Stimulated activated naive B cell treated with anti-CD40 and anti-IgM and Interleukin-4, amounts not matched to agents 10 μg/mL and 1 μg/mL and 100 μg/mL, for 72 hours (primary cell): ENCODE measurements at places on chromosomes 4 and X.
A peak's percentile ranks its signal among the peaks of the same experiment; 100 is the strongest.

GRCh38 chr4:36026348-36026880 is 217.9 kb downstream of the ARAP2 start:
- DNase-seq: no peak

- DNase-seq: no peak
These were observed 152.7 kb downstream of the FSTL5 start for GRCh38 chr4:162011089-162011488.

GRCh38 chr4:29262986-29263385 is 1457.2 kb upstream of the PCDH7 start:
- DNase-seq: no peak

DNA sequence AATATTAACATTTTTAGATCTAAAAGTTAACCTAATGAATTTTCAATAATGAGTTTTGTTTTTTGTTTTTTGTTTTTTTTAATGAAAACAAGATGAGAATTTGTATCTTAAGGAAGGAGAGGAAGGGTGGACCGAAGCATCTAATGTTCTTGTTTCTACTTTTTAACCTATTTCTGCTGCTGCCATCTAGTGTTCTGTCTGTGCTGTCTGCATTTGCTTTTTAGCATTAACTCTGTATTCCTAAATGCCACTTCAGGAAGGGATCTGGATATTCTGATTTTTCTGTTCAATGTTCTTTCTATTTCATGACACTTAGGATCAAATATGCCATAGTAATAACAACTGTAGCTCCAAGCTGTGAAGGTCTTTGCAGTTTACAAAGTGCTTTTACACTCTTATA is 161.7 kb downstream of the BRWD3 start:
- DNase-seq: no peak

- DNase-seq: no peak
These were observed 6.4 kb upstream of the PTTG2 start for GRCh38 chr4:37953620-37954293.

GRCh38 chr4:88823058-88823919 is 125.7 kb upstream of the NAP1L5 start:
- DNase-seq: peak; percentile 22

GRCh38 chr4:155411546-155411945 is 34.8 kb upstream of the MAP9 start:
- DNase-seq: no peak

GRCh38 chrX:126064901-126065541 is 101.1 kb downstream of the DCAF12L2 start:
- DNase-seq: no peak

- no peak for DNase-seq
These were observed 2.4 kb upstream of the MORF4L2 start for GRCh38 chrX:103688946-103689345.

DNA sequence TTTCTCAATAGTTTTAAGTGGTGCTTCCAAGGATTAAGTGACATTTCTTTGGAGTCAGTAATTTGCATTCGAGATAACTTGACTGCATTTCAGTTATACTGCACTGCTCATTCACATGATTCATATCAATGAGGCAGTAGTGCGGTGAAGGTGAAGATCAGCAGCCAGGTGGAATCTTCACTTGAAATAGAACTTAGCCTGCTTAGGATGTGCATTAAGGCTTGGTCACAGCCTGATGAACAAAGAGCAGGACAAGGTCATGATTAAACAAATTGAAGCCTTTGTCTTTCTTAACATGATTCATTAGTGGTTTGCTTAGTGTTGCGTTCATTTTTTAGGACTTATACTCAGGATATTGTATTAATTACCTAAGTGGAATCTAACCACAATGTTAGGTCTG is 212.1 kb upstream of the GALNTL6 start:
- no peak for DNase-seq

DNA sequence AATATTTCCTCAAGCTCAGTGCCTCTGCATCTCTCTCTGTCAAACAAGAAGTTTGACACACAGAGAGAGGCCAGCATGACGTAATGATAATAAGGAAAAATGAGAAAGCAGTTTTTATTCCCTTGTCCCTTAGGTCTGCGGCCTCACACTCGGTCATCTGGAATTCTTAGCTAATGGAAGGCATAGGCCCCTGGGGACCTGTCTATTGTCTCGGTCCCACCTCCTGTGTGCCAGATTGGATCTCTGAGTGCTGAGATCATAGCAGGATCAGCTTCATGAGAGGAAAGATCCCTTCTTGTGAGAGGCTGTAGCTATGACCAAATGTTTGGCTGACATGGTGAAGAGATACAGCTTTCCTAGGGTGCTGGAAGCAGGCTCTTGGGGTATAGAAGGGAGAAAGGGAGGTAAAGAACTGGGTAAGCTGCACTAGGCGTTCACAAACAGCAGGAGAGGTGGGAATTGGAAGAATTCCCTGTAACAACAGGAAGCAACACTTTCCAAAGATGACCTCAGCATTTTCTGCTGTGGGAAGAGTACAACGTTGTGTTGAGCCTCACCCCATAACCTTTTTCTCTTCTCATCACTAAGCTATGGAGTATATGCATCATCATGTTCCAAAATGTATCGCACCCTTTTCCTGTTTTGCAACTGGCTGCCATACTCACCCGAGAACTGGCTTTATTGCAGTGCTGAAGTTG is 20.2 kb downstream of the TMEM31 start:
- DNase-seq: no peak

DNA sequence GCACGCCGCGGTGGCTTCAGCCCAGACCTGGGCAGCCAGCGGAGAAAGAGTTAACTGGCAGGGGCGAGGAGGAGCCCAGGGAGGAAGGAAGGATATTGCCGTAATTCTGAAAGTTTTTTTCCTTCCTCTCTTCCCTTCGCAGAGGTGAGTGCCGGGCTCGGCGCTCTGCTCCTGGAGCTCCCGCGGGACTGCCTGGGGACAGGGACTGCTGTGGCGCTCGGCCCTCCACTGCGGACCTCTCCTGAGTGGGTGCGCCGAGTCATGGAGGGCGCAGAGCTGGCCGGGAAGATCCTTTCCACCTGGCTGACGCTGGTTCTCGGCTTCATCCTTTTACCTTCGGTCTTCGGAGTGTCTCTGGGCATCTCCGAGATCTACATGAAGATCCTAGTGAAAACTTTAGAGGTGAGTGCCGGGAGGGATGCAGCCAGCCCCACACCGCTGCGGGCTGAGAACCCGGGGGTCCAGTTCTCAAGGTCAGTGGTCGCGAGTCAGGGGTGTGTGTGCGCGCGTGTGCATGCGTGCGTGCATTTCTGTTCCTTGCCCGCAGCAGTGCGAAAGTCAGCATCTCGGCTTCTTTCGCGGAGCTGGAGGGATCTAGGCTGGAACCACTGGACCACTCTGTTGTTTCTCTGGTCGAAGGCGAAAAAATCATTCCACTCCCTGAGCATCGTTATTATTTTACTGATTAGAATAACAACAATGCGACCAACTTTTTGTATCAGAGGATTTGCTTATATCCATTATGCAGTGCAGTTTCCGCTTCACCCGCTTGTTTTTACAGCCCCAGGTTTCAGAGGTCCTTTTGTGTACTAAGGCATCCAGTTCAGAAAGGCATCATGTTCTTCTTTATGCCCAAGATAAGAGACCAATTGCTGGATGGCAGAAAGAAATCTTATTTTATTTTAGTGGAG is 709 bp downstream of the GPAT3 start:
- no peak for DNase-seq

DNA sequence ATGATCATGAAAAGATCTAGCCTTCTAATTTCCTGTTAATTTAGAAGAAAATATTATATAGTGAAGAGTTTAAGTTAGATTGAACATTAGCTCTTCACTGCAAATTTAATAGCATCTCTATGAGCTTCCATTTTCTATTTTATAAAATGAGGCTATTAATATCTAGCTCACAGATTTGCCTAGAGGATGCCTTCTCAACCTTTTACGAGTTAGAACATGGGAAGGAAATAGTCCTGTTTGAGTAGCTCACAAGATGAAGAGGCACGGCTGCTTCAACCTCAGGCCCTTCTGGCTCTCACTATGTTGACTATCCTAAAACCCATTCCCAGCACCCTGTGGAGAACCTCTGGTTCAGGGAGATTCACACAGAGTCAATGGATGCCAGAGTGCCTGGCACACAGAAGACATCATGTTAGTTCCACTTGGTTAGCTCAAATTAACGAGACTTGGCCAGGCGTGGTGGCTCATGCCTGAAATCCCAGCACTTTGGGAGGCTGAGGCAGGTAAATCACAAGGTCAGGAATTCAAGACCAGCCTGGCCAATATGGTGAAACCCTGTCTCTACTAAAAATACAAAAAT is 97.9 kb upstream of the GUCY1A1 start:
- no peak for DNase-seq

DNA sequence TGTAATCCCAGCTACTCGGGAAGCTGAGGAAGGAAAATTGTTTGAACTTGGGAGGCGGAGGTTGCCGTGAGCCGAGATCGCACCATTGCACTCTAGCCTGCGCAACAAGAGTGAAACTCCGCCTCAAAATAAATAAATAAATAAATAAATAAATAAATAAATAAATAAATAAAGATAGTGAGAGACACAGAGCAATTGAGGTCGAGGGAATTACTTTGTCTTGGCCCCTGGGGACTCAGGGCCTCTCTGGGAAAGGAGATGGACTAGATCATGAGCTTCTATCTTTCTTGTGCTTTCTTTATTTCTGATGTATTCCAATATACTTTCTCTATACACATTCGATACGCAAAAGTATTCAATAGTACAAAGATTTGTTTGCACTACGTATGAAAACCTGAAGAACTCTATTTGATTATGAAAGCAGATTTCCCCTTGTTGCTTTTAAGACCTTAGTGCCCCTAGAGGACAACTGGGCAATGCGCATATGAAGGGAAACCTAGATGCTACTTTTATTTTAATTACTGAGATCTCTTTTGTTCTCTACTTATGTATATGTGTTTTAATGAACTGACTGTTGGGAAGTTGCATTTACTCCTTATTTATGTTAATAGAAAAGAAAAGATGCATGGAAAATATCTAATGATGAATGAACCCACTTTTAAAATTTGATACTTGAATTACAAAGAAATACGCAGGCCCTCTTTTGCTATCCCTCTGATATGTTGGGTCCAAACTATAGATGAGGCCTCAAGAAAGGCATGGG is 12.8 kb upstream of the ELOVL6 start:
- no peak for DNase-seq

DNA sequence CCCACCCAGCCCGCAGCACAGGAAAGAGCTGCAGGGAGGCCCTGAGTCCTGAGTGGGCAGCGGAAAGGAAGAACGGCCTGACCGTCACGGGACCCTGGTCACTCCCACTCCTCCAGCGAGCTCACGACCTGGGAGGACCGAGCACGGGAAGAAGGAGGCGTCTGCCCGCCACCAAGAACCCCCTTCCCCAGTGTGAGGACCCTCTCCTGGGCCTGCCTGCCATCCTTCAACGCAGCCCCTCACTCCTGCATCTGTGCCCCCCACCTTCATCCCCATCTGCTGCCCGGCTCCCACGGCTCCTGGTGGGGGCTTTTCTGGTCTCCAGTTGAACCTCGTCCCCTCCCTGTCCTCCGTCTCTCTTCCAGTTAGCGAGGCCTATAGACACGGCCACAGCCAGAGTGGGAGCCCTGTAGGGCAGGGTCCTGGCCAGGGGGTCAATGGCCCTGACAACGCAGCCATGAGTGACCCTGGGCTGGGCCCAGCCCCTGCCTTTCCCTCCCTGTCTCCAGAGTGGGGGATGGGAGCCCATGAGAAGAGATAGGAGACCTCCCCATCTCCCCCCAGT is 41.3 kb upstream of the MXD4 start:
- no peak for DNase-seq

- no peak for DNase-seq
These were observed 205.6 kb upstream of the AR start for GRCh38 chrX:67338262-67338661.

DNA sequence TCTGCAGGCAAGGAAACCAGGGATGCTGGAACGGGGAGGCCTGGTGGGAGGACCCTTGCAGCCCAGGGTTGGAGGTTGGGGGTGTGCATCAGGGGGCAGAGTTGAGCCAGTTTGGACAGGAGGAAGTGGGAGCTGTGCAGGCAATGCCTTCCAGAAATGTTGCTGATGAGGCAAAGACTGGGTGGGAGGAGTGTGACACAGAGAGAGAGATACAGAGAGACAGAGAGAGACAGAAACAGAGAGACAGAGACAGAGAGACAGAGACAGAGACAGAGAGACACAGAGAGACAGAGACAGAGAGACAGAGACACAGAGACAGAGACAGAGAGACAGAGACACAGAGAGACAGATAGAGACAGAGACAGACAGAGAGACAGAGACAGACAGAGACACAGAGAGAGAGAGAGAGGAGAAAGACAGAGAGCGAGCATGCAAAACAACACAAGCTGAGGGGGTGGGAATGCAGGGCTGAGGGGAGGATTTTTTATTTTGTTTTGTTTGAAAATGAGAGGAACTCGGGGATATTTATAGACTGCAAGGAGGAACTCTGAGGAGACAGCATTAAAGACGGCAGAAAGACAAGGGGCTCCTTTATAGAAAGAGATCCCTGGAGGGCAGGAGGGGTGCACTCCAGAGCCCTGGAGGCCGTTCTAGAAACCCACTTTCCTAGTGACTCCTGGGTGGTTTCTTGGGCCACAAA is 1.9 kb upstream of the HAUS3 start:
- DNase-seq: no peak

GRCh38 chr4:77454858-77455257 is 150.8 kb upstream of the CXCL13 start:
- no peak for DNase-seq

DNA sequence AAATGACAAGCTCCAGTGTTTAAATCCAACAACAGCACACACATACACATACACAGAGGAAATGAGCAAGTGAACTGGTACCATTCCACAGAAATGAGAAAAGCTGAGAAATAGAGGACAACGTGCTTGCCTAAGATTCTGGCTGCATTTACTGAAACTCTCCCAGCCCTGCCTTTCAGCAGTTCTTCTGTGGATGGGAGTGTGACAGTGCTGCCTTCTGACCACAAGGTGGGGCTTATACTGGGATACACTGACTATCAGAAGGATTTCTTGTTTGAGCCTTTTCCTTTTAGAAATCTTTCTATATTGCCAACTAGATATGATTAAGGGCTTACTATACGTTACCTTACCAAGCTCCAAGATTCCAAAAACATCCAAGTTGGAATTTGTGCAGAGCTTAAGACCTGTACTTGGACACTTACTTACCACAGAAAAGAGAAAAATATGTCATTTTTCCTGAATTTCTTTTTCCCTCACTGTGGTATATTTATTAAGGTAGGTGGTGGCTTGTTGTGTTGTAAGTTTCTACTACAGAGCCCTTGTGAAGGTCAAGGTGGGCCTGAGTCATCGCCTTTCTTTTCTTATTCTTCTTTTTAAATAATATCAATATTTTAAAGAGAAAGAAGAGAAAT is 10.7 kb upstream of the CXCL8 start:
- DNase-seq: no peak

GRCh38 chr4:79395841-79396240 is 12.2 kb downstream of the GK2 start:
- no peak for DNase-seq

- DNase-seq: no peak
These were observed 21.3 kb downstream of the TXLNG start for GRCh38 chrX:16807548-16807947.

DNA sequence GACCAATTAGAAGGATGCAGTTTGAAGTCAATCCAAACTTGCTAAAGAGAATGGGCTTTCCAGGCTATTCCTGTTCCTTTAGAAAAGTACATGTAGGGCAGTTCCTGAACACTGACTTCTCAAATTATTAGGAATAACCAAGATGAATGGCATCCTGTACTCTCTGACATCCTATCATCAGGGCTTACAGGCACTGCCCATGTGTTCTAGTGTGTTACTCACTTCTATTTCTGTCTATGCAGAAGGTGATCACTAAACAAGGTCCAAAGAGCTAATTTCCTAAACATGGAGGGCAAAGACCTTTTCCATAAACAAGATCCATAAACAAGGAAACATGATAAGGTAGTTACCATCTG is 53.6 kb downstream of the AWAT2 start:
- DNase-seq: no peak
